Activated CD4-positive, alpha-beta memory T cell treated with anti-CD3 and anti-CD28 coated beads, Interleukin-2, amount 10 ng/mL, durations not matched to agents 7 days and 5 days (primary cell): ENCODE measurements at places on chromosomes 1 and 21. TPM values are rescaled to one million over a fixed set of nuclear protein-coding genes. Genes with fewer than 3 reads are reported as not detected.

LRRC8C gene
- 52.5 TPM for total RNA-seq

TCEA3 gene
- 1.7 TPM for total RNA-seq

SLC9C2 gene
- not detected for total RNA-seq

RGS18 gene
- total RNA-seq = 0.80 TPM

ITLN2 gene
- total RNA-seq = not detected

FLG gene
- total RNA-seq = 0.08 TPM

WNT2B gene
- total RNA-seq = 0.08 TPM

S100A5 gene
- 2.2 TPM for total RNA-seq

TIE1 gene
- not detected for total RNA-seq

DIO1 gene
- total RNA-seq = not detected

SDC3 gene
- total RNA-seq = not detected

TMPRSS2 gene
- total RNA-seq = not detected

C8A gene
- not detected for total RNA-seq

GPR37L1 gene
- not detected for total RNA-seq

GBP7 gene
- total RNA-seq = 0.15 TPM

RORC gene
- 25.8 TPM for total RNA-seq

NEXN gene
- total RNA-seq = 1.1 TPM

BGLAP gene
- total RNA-seq = 1.5 TPM

SPATA1 gene
- total RNA-seq = 4.0 TPM

PCBP3 gene
- 3.4 TPM for total RNA-seq

OR2L8 gene
- not detected for total RNA-seq

CFAP107 gene
- total RNA-seq = not detected

SLC26A9 gene
- not detected for total RNA-seq

TEX38 gene
- not detected for total RNA-seq

JTB gene
- 120 TPM for total RNA-seq

SYT2 gene
- not detected for total RNA-seq

ALG14 gene
- total RNA-seq = 2.7 TPM

ACTL8 gene
- not detected for total RNA-seq

TPTE gene
- total RNA-seq = not detected

TSPAN2 gene
- 3.4 TPM for total RNA-seq

ASCL5 gene
- not detected for total RNA-seq

FMOD gene
- total RNA-seq = 0.45 TPM

RHBG gene
- not detected for total RNA-seq

CEP170 gene
- 22.5 TPM for total RNA-seq

FAAH gene
- 4.3 TPM for total RNA-seq

SLC44A5 gene
- total RNA-seq = 1.1 TPM

KCNT2 gene
- not detected for total RNA-seq

UBL4B gene
- total RNA-seq = not detected

TTC22 gene
- total RNA-seq = 20.9 TPM
